Stimulated activated CD4-positive, alpha-beta T cell treated with anti-CD3 and anti-CD28 coated beads, Interleukin-2, amount 100 ng/mL, for 4 hours (primary cell): ENCODE measurements at places on chromosomes 11 and 22.

DNA sequence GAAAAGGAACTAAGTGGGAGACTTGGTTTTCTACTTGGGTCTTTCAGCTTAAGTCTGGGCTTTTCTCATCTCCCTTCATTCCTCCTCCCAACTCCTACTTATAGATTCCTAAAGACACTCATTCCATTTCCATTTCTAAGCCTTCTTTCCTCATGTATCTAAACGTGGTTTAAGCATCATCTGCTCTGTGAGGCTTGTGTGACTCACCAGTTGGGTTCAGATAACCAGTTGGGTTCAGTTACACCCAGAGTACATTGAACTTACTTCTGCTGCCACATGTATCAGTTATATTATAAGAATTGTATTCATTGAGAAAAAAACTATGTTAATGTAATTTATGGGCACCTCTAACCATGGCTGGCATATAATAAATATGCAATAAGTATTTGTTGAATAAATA is 831.2 kb upstream of the CCDC90B start:
- no peak for DNase-seq

- no peak for DNase-seq
Measured at GRCh38 chr11:43942662-43943371, 380 bp downstream of the C11orf96 start.

- no peak for DNase-seq
Measured at GRCh38 chr22:28769394-28770085, 3.0 kb upstream of the CCDC117 start.

DNA sequence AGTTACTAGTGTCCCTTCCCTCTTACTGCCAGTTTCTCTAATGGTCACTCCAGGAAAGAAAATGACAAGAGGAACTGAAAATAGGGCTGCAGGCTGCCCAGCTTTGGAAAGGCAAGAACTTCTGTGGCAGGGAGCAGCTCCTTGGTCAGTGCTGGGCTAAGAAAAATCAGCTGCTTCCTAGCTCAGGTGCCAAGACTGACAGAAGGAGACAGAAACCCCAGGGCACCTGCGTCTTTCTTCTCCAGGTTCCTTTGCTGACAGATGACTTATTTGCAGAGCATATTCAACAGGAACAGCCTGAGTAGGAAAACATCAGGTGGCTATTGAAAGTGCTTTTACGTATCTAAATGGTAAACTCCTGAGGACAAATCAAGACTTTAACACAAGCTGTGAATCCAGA is 25.4 kb downstream of the MAML2 start:
- DNase-seq, result no peak

DNA sequence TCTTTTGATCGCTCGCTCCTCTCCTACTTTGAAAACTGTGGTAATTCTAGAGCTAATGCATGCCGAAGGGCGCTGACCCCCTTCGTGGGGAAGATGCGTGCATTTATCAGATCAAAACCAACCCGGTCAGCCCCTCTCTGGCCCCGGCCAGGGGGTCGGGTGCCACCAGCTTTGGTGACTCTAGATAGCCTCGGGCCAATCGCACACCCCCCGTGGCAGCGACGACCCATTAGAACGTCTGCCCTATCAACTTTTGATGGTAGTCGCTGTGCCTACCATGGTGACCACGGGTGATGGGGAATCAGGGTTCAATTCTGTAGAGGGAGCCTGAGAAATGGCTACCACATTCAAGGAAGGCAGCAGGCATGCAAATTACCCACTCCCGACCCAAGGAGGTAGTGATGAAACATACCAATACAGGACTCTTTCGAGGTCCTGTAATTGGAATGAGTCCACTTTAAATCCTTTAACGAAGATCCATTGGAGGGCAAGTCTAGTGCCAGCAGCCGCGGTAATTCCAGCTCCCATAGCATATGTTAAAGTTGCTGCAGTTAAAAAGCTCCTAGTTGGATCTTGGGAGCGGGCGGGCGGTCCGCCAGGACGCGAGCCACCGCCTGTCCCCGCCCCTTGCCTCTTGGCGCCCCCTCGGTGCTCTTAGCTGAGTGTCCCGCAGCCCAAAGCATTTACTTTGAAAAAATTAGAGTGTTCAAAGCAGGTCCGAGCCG is 3898.2 kb upstream of the OR11H1 start:
- no peak for DNase-seq

GRCh38 chr11:13786688-13787087 is 118.2 kb downstream of the FAR1 start:
- no peak for DNase-seq
